ENCODE measurements at places on chromosomes 4 and X. TPM values are rescaled to one million over a fixed set of nuclear protein-coding genes. Genes with fewer than 3 reads are reported as not detected.

The PRKG2 gene
- total RNA-seq = not detected

The BRS3 gene
- total RNA-seq = not detected

The MAGEA11 gene
- total RNA-seq = not detected

The CYLC1 gene
- total RNA-seq = not detected

The KCNIP4 gene
- not detected for total RNA-seq

Measured in activated T-helper 17 cell treated with anti-CD3 and anti-CD28 coated beads, Interleukin-2, amount 50 U/mL, for 72 hours (primary cell).